Lung microvascular endothelial cell (primary cell): ENCODE measurements at places on chromosomes 16 and 17. TPM values are rescaled to one million over a fixed set of nuclear protein-coding genes. Genes with fewer than 3 reads are reported as not detected.

The CTRL gene
- 0.20 and 0.22 TPM in 2 replicates for total RNA-seq

The TMEM220 gene
- total RNA-seq: 1.1 and 2.4 TPM in 2 replicates

The TBC1D3D gene
- under 0.01 and 0.40 TPM in 2 replicates for total RNA-seq

The KRT33A gene
- not detected in 2 replicates for total RNA-seq

The ELMO3 gene
- total RNA-seq: 0.44 and 0.99 TPM in 2 replicates

The MPP2 gene
- total RNA-seq: under 0.01 TPM in 2 replicates

The KRTAP3-1 gene
- total RNA-seq: not detected in 2 replicates

The CHD3 gene
- total RNA-seq: 58.0 and 58.7 TPM in 2 replicates

The SUZ12 gene
- 13.7 and 17.5 TPM in 2 replicates for total RNA-seq

The NFATC3 gene
- total RNA-seq: 13.1 and 18.5 TPM in 2 replicates

DNA sequence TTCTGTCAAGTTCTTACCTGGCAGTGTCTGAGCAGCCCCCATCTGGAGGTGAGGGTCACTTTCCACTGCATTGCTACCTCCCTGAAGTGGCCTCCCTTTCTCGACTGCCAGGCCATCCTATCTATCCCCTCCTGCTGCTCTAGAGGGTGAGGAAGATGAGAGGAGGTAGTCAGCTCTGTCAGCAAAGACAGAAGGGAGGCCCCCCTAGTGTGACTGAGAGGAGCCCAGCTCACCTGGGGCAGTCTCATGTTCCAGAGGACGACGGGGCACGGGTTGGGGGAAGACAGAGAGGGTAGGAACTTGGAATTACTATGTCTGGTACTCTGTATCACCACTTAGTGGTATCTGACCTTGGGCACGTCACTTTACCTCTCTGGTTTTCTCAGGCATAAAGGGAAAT lies 22.0 kb downstream of the MYO19 start:
- DNase-seq: no peak

DNA sequence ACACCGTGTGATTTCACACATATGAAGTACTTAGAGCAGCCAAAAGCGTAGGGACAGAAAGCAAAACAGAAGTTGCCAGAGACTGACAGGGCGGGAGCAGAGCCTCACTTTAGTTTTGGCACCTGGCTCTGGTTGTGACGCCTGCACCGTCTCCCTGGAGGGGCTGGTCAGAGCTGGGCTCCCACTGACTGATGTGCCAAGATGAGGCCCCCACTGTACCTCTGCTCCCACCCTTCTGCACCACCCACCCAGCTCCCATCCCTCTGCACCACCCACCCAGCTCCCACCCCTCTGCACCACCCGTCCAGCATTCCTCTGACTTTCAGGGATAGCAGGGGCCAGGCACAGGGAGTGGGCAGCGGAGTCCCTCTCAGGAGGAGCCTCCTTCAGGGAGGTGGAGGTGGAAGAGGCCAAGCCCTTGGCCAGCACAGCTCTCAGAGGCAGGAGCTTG lies 3.2 kb upstream of the PRSS21 start:
- DNase-seq: no peak

- DNase-seq: no peak
Observed at GRCh38 chr17:44604768-44605485, 47.6 kb downstream of the FZD2 start.

DNA sequence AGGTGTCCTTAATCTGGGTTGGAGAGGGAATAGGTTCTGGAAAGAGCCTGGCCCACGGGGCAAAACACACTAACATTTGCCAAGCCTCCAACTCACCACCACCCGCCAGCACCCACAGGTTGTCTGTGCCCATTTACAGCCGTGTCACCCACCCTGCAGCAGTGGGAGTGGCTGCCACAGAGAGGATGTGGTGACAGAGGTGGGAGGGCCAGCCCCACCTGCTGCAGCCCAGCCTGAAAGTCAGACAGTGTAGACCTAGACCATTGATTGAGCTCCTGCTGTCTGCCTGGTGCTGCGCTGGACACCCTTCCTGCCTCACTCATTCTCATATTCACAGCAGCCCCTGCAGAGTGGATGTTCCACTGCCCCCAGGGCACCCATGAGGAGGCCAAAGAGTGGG lies 44.7 kb downstream of the IL21R start:
- no peak for DNase-seq

- no peak for DNase-seq
Observed at GRCh38 chr17:492022-492413, 139.4 kb upstream of the RPH3AL start.

GRCh38 chr17:45020354-45021138 lies 30.9 kb downstream of the DCAKD start:
- DNase-seq: peak; percentile 81

- DNase-seq: peak; percentile 100
Observed at GRCh38 chr17:59154721-59155438, at the start of gene SKA2. Gene SKA2 (minus strand): TSS chr17:59155186. CDS start chr17:59155163, 23 bp downstream.

DNA sequence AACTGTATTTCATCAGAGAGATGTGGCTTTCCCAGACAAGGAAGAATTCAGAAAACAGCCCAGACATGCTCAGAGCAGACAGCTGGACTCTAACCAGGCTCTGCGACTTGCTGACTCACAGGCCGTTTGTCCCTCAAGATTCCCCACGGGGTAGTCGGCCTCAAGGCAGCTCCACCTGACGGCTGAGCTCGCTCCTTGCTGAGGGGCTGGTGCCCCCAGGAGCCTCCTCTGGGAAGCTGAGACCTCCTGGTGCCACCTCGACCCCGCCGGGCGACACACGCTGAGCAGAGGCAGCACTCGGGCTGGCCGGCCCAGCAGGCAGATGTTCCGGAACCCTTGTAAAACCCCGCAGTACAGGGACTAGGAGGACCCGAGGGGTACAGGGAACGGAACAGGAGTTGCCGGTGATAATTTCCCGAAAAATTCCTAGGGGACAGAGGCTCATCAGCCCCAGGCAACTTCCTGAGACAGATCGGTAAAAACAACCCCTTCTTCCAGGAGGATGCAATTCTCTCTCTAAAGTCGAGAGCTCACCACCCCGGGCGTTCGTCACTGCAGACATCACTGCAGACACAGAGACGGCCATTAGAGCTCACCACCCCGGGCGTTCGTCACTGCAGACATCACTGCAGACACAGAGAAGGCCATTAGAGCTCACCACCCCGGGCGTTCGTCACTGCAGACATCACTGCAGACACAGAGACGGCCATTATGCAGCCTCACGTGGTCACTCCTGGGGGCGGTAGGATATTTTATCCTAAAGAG lies 19.9 kb downstream of the RPH3AL start:
- DNase-seq: no peak

DNA sequence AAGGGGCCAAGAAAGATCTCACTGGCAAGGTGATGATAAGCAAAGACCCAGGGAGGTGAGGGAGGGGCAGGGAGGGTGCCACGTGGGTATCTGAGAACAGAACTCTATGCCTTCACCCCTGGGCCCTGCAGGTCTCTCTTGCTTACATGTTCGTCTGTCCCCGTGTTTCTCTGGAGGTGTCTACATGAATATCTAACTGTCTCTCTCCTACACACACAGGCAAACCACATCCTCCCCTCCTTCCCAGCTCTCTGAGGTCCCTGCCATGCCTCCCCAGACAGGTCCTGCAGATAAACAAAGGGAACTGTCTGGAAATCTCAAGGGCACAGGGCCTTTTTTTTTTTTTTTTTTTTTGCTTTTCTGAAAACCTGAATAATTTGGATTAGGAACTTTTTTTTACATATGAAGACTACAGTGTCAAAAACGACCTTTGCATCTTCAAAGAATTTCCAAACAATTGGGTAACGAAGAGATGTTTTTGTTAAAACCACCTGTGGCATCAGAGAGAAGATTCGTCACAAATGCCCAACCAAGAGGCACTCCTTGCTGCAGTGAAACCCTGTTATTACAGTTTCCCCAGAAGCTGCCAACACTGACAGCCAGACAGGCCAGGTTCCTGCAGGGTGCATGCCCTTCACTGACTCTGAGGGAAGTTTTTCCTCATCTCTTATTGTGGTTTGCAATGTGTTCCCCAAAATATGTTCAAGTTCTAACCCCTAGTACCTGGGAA lies 17.8 kb downstream of the PLLP start:
- peak; percentile 26 for DNase-seq

GRCh38 chr17:72122765-72123529 lies 2.1 kb downstream of the SOX9 start:
- no peak for DNase-seq

DNA sequence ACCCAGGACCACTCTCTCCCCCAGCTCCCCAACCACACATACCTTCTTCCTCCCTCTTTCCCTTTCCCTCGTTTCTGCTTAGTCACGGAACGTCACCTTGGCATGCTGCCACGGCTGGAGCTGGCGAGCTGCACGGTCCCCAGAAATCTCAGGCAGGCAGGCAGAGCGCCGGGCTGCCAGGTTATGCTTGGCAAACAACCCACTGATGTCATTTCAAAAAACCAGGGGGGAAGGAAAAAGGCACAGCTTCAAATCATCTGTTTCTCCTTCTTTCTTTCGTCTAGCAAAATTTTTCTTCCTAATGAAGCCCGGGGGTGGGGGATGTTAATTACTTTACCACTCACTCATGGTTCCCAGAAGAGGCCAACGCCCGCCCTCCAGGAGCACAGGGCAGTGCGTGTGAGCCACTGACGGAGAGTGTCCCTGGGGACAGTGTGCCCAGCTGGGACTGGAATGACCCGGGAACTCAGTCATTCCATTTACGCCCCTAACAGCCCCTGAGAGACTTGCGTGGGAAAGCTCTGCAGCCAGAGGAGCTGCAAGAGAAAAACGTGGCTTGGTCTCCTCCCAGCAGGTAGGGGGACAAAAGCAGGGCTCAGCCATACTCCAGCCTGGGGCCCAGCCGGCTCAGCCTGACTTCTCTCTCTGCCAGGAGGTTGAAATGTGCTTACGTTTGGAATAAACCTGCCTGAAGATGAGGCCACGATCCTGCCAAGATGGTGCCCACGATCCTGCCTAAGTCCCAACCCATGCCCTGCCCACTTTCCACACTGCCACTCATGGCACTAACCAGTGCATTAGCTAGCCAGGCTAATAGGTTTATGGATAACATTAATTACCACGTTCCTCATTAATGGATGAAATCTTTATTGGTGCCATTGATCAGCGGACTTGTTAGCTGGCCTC lies 198.9 kb downstream of the ZFHX3 start:
- peak; percentile 97 for DNase-seq

DNA sequence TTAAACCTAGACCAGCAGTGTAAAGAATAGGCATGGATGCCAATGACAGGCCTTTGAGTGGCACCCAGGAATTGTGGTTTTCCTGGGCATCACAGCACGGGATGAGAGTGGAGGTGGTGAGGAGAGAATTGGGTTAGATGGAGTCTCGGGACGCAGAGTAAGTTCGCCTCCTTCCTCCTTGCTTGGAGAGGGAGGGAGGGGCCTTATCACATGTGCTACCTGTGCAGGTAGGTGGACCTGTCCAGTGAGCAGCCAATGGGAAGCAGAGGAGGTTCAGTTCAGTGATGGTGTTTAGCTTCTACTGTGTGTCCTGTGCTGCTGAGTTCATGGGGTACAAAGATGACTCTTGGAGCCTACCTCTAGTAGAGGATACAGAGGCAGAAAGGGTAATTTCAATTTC lies 14.9 kb downstream of the YPEL2 start:
- DNase-seq: no peak

- DNase-seq: no peak
Observed at GRCh38 chr17:62180772-62181171, 115.7 kb upstream of the MED13 start.

DNA sequence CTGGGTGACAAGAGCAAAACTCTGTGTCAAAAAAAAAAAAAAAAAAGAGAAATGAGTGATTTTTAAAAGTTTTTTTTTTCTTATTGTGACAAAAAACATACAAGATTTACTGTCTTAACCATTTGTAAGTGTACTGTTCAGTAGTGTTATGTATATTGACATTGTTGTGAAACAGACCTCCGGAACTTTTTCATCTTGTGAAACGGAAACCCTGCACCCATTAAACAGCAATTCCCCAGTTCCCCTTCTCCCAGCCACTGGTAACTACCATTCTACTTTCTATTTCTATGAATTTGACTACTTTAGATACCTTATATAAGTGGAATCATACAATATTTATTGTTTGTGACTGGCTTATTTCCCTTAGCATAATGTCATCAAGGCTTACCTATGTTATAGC lies 18.7 kb downstream of the DUS2 start:
- no peak for DNase-seq

DNA sequence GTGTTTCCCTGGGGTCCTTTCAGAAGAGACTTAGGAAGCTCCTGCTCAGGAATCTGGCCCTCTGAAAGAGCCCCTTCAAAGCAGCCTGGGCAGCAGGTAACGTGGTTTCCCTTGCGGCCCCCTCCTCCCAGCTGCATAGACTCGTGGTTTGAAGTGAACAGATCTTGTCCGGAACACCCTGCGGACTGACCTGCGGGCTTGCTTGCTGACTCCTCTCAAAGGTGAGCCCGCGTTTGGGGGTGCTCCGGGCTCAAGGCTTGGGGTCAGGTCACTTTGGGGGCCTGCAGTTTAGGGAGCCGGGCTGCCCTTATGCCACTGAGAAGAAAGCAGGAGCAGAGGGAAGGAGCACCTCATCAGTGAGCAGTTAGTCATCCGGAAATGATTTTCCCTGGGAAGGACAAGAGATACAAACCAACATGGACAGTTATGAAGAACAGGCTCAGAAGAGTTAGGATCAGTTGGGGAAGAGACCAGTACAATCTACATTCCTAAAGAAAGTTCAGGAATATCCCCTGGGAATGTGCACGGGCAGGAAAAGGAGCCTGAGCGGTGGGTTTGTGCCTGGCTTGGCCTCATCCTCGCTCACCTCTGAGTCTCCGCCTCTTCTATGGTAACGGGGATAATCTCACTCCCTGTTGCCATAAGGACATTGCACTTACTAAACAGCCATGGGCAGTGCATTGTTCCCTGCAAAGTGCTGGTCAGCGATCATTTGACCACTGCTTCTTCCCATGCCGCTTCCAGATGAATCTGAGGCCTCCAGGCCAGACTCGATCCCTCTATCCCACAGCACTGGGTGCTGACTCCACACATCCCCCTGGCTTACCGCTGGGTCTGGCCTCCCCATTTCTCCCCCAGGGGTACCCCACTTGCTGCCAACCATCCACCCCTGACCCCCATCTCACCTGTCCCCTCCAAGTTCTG lies 10.0 kb downstream of the LDHD start:
- peak; percentile 35 for DNase-seq

DNA sequence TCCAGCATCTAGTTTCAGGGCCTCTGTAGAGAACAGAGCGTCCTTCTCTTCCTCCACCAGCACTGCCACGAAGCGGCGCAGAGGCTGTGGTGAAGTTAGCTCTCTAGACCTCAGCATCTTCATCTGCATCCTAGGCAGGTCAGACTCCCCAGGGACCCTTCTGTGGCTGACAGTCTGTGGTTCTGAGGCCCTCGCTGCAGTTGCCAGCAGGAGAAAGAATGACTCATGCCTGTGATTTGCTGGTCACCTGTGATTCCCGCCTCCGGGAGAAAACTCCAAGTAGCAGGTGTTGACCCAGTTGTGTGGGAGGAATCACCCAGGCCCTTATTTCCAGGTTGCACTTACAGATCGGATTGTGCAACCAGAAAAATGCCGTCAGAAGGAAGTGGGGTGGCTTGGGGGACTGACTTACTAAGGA lies 117.3 kb upstream of the CACNG5 start:
- DNase-seq: no peak
